ENCODE measurements at places on chromosomes 2 and 18. TPM values are rescaled to one million over a fixed set of nuclear protein-coding genes. Genes with fewer than 3 reads are reported as not detected.

Gene C1GALT1C1L
- 1.1 TPM for total RNA-seq

Gene POTEJ
- not detected for total RNA-seq

Gene APCDD1
- 8.9 TPM for total RNA-seq

GRCh38 chr18:10343778-10344177 lies 110.7 kb upstream of the APCDD1 start:
- no peaks in the 10 kb centered on the region for H3K4me1 ChIP-seq
- H3K27ac ChIP-seq: no peak overlapping the region
- no peaks in the 10 kb centered on the region for H3K36me3 ChIP-seq
- peak; percentile 72 for DNase-seq
- H3K27me3 ChIP-seq: no peaks in the 10 kb centered on the region
- H3K4me3 ChIP-seq: no peak overlapping the region

DNA sequence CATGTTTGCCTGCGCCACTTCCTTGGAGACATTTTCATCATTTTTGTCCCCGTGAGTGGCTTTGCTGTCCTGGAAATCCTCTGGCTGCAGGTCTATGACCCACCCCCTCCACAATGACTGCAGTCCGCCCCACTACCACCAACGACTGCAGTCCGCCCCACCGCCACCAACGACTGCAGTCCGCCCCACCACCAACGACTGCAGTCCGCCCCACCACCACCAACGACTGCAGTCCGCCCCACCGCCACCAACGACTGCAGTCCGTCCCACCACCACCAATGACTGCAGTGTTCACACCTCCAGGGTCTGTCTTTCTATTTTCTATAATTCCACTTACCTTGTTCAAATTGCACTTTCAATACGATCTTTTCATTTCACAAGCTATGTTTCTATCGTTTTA lies 820.7 kb upstream of the SALL3 start:
- H3K27ac ChIP-seq: no peak overlapping the region
- H3K36me3 ChIP-seq: no peaks in the 10 kb centered on the region
- no peak for DNase-seq
- H3K4me3 ChIP-seq: no peak overlapping the region

DNA sequence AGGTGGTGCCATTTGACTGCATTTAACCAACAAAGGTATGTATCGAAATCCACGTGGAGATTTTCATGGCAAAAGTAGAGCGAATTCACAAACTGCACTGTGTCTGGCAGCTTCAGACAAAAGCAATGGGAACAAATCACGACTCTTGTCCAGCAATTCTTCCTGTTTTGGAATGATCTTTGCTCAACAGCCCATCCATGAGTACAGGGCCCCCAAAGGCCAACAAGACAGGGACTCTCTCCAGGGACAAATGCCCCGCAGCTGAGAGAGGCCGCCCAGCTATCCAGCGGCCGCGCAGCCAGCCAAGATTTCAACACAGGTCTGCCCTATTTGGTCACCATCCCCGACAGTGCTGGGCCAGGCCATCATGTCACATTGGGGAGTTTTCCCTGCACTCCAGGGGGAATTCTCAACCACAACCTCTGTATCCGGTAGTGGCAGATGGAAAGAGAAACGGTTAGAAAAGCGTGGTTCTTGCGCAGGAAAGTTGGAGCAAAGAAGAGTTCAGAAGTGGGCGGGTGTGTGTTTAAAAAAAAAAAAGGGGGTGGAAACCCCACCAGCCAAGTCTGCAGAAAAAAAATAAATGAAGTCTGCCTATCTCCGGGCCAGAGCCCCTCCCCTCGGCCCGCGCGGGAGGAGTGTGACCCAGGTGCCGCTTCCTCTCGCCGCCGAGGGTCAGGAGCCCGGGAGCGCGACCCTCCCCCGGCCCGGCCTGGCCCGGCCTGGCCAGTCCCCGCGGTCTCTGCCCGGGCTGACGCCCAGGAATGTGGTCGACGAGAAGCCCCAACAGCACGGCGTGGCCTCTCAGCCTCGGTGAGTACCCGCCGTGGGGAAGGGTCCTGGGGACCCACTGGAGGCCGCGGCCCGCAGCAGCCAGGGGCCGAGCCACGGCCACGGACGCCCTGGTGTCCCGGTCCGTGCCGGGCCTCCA lies at the start of gene GYPC:
TSS of gene GYPC (plus strand) at position 659 of the 931 bp plus-strand sequence. CDS start at position 765, 106 bp downstream.
- peak; percentile 92 for DNase-seq
- H3K4me1 ChIP-seq: no peaks in the 10 kb centered on the region
- peak within 1 kb of the TSS; percentile 84 for H3K4me3 ChIP-seq
- H3K27me3 ChIP-seq: no peaks in the 10 kb centered on the region
- peak within 1 kb of the TSS; percentile 99 for H3K27ac ChIP-seq
- no peaks in the 10 kb centered on the region for H3K36me3 ChIP-seq

DNA sequence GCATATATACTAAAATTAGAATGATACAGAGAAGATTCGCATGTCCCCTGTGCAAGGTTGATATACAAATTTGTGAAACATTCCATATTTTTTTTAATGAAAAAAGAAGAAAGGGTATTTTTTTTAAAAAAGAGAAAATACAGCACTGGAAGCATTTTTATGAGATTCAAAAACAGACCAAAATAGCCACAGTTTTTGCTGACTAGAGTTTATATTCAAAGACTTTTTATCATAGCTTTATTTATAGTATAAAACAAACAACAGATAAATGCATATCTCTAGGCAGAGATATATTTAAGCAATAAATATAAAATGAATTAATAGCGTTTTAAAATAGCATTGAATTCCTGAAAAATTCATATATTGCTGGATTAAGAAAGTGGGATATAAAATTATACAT lies 436.5 kb upstream of the ACVR2A start:
- H3K4me3 ChIP-seq: no peak overlapping the region
- DNase-seq: no peak
- H3K36me3 ChIP-seq: no peaks in the 10 kb centered on the region
- no peak overlapping the region for H3K27ac ChIP-seq

DNA sequence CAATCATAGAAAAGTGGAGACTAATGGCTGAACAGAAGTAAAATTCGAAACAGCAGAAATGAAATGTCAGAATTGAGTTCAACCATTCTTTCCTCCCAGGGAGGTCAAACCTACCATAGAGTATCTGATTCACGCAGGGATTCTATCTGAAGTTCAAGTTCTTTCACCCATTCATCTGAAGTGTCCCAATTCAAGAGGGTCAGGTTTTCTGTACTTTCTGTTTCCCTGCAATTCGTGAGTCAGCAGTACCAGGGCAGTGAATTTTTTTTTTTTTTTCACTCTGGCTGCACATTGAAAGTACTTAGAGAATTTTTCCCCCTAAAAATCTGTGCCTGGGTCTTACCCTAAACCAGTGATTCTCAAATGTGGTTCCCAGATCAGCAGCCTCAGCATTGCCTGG lies 40.9 kb upstream of the CCDC88A start:
- no peaks in the 10 kb centered on the region for H3K4me1 ChIP-seq
- no peak for DNase-seq
- H3K4me3 ChIP-seq: no peak overlapping the region
- no peaks in the 10 kb centered on the region for H3K36me3 ChIP-seq
- H3K27me3 ChIP-seq: no peaks in the 10 kb centered on the region

DNA sequence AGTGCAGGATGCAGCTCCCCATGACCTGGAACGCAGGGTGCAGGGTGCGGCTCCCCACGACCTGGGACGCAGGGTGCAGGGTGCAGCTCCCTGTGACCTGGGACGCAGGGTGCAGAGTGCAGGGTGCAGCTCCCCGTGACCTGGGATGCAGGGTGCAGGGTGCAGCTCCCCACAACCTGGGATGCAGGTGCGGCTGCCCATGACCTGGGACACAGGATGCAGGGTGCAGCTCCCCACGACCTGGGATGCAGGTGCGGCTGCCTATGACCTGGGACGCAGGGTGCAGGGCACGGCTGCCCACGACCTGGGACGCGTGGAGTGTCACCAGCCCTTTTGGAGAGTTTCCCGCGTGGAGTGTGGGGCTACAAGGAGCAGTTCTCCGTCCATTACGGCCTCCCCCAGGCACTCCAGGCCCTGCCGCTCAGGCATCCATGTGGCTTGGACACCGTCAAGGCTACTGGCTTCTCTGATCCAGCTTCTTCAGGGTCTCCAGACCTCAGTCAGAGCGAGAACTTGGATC lies 38.7 kb downstream of the PXDN start:
- no peak overlapping the region for H3K27ac ChIP-seq
- no peak overlapping the region for H3K4me3 ChIP-seq
- no peaks in the 10 kb centered on the region for H3K27me3 ChIP-seq
- peak; percentile 53 for DNase-seq
- H3K36me3 ChIP-seq: no peaks in the 10 kb centered on the region

Measured in sigmoid colon (tissue), 7 donors.